NCI-H1105 (cell line): ENCODE measurements at places on chromosomes 5 and 9.

- no peak for DNase-seq
Measured at GRCh38 chr9:4700091-4700490, 20.7 kb downstream of the CDC37L1 start.

DNA sequence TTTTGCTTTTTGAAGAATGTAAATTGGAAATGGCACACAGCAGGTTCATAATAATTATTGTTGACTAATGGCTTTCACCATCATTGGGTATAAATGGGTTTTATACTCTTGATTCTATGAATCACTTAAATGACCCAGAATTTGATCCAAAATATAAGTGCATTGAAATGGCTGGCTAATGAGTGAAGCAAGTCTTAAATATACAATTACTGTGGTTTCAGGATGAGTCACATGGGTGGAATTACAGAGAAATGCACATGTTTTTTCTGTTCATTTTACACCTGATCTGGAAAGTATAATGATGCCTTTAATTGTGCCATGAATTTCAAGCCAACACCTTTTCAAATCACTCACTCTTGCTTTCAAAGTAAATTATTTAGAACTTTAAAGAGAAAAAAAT is 380.8 kb upstream of the CD180 start:
- DNase-seq: peak; percentile 64

DNA sequence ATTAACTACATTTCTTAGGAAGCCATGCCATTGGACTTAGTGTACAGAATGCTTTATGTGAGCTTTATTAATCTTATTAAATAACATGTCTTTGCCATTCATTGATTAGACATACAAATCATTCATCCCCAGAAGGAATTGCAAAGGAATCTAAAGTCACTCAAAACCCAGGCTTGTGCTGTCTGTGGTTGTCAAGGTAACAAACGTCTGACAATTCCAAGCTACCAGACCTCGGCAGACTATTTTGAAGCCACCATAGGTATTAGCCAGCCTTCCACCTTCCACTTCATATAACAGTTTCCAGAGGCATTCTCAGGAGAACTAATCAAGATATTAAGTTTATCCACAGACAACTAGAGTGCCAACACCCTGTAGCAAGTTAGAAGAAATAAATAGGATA is 135.2 kb upstream of the TUSC1 start:
- DNase-seq: no peak

DNA sequence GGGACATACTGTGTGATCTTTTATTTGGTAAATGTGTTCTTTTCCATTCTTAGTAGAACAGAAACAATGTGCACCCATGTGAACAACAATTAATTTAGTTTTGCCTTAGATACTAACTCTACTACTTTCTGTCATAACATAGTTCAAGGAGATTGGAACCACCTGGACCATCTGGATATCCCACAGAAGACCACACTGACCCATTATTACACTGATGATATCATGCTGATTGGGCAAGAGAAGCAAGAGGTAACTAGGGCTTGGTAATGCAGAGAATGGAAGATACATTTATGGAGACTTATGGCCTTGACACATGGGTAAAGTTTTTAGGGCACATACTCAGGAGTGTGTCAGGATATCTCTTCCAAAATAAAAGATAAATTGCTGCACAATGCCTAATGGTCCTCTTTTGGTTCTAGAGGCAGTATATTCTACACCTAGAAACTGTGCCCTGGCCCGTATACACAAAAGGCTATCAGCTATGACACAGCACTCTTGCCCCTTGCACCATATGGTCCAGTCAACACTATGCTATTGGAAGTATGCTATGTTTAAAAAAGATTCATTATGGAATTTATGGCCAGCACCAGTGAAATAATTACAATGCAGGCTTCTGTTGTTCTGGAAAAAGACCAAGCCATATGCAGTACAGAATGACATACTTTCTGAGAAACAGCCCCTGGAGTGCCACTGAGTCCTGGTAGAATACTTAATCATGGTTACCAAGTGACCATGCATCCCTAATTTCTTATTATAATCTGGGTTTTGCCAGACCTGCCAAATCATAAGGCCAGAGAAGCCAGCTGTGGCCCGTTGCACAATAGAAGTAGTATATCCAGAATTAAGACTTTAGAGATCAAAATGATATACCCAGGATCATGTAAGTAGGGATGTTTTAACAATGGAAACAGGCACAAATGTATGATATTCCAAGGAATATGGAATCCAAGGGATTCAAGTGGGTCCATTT is 41.6 kb upstream of the MROH2B start:
- DNase-seq: no peak

DNA sequence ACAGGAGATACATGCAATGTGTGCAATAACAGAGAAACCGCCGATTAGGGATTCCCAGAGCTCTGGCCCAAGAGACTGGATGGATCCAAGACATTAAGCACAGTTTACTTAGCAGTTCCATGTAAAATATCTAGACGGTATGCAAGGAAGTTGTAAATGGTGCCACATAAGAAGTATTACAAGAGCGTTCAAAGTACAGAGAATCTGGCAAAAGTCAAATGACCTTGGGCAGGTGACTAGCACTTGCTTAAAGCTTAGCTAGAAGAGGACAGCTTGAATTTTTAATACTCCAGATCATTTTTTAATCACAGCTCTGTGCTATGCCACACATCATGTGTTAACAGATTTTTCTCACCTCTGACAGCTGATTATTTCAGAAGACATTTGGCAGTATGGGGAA is 72.3 kb upstream of the TNPO1 start:
- DNase-seq: no peak

DNA sequence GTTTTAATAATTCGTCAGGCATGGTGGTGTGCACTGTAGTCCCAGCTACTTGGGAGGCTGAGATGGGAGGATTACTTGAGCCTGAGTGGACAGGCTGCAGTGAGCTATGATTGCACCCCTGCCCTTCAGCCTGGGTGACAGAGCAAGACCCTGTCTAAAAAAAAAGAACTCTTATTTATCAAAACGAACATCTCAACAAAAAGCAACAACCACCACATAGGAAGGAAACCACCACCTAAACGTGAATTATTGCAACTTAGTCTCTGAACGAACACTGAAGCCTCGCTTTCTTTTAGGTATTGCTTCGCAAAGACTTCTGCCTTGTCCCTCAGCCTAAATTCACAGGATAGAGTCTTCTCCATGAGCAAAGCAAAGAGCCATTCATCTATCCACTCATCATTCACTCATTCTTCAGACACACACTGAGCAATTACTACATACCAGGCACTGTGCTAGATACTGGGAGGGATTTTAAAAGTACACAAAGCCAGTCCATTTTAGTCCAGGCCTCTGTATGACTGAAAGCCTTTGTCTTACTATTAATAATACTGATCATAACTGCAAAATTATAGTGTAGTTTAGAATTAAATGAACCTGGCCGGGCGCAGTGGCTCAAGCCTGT is 57.4 kb downstream of the THBS4 start:
- DNase-seq: no peak

GRCh38 chr5:141874262-141874964 is 3.8 kb downstream of the PCDH1 start:
- no peak for DNase-seq

DNA sequence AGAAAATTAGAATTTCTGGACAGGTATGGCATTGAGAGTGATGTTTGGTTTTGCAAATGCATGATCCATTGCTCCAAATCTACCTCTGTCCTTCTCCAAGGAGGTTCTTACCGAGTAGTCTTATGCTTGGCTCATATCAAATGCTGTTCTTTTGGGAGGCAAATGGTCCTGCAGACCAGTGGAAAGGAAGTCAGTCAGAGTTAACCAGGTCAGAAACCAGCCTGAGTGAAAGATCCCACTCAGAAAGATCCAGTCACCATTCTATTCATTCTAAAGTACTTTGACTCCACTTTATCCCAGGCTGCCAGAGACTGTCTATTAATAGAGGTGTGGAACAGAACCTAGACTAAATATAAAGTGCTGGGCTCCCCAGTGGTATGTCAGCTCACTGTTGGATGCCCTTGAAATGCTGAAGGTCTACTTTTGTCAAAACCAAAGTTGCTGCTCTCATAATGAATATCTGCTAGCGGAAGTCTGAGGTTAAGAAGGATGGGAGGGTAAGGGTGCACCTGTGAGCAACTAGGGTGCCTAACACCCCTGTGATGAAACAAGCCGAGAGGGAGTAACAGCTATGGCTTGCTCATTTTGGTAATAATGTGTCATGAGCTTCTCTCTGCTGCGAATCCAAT is 302.2 kb downstream of the ZNF608 start:
- no peak for DNase-seq

- DNase-seq: no peak
Measured at GRCh38 chr9:121292051-121292450, 24.1 kb downstream of the GSN start.

DNA sequence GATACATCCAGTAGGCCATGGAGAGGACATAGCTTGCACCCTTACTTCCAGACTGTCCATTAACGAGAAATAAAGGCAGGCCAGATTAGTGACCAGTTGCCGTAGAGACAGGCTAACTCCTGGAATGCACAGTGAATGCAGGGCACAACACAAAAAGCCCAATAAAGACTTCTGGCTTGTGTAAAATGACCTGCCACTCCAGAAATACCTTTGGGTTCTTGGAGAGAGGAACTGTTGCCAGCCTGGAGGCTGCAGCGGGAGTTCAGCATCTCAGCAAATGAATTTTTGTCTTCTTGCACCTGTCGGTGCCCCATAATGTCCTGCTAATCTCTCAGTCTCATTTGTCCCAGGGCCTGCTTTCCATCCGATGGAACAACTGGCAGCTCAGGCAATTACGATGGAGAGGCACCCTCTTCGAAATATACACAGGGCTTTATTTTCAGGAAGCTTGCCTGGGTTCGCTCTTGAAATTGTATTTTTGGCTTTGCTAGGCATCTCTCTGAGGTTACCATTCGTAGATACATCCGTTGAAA is 538.8 kb upstream of the ZNF462 start:
- no peak for DNase-seq

DNA sequence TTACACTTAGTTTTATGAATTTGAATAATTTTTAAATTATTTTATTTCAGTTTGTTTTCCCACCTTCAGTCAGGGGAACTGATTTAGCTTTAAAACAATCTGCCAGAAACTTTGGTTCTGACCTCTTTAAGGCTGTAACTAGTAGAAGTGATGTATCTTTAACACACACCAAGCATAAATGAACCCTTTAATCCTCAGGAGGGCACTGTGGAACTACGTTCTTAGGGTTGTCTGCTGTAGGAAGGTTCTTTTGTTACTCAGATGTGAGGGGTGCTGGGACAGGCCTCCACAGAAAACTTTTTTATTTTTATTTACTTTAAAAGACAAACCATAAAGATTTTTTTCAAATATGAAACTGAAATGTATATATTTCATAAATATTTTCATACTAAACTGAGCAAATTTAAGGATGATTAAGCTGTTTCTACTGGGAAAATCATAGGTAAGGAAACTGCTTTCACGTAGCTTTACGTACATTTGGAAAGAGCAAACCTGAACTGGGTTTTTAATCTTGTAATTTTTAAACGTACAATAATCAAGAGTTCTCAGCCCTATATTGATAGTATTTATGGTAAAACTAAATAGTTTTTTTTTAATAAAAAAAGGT is 5.3 kb downstream of the KLF4 start:
- peak; percentile 11 for DNase-seq
